Uterus (tissue), 4 donors: ENCODE measurements at places on chromosomes 6 and 20.

GRCh38 chr6:35427851-35428321 is 24.3 kb upstream of the FANCE start:
- no peak for DNase-seq

- no peak for DNase-seq
These were observed 329.1 kb upstream of the QKI start for GRCh38 chr6:163085426-163085825.

GRCh38 chr20:45419188-45420091 is 3.5 kb downstream of the PIGT start:
- DNase-seq = peak; percentile 76

DNA sequence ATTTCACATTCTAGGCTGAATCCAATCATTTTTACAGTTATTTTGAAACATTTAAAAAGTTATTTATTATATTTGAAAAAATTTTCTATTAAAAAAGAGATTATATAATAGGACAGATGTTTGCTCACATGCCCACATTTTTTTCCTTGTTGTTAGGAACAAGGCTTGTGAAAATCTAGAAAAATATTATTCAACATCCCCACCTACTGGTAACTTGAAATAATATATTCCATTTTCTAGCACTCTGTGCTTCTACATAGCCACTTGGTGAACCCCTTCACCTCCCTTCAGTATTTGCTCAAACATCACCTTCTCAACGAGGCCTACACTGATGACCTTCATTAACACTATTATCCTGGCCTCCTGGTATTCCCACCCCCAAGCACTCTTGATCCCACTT is 18.3 kb upstream of the GPRC6A start:
- no peak for DNase-seq

GRCh38 chr20:8394308-8394945 is 262.4 kb downstream of the PLCB1 start:
- DNase-seq = no peak

DNA sequence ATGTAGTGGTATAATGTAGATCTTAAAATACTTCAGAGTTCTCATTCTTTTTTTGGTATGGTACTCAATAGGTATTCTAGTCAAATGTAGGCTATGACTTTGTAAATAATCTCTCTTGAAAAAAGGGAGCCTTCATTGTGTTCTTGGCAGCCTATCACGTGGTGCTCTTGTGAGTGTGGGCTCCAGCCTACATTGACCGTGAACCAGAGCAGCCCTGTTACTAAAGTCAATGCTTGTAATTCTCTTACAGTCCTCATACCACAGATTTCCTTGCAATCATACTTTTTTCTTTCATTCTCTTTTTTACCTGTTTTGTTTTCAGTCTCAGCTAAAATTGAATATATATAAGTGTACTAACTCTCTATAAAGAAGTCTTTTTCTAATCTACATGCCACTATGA is 31.1 kb downstream of the ARID1B start:
- no peak for DNase-seq

DNA sequence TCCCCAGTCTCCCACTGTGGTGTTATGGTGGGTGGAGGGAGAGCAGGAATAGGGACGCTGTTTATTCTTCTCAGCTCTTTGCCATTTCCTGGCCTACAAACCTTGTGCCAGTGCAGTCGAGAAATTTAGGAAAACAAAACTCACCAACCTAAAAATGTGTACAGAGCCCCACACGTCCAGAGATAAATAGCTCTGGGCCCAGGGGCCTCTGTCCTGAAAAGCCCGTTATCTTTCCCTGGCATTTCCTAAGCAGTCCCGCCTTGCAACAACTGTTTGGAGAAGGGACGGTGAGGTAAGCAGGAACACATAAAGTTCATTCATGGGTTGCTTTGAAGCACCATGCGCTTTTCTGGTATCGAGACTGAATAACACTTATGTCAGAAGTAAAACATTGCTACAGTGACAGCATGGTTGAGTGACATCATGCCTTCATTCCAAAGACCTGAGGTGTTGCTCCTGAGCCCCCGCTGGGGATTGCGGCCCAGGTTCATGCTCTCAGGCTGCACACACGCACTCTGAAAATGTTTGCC is 80.1 kb upstream of the NXT1 start:
- no peak for DNase-seq

DNA sequence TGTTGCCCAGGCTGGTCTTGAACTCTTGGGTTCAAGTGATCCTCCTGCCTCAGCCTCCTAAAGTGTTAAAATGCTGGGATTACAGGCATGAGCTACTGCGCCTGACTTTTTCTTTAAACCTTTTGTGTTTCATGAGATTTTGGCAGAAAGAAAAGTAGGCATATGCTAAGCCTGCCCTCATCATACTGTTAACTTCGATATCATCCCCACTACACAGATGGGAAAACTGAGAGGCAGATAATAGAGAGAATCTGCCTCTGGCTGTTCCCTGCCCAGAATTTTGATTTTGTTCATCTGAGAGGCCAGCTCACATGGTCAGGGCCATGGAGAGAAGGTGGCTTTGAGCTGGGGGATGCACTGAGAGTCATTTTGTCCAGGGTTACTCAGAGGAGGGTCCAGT is 7.5 kb downstream of the PABPC1L start:
- no peak for DNase-seq

DNA sequence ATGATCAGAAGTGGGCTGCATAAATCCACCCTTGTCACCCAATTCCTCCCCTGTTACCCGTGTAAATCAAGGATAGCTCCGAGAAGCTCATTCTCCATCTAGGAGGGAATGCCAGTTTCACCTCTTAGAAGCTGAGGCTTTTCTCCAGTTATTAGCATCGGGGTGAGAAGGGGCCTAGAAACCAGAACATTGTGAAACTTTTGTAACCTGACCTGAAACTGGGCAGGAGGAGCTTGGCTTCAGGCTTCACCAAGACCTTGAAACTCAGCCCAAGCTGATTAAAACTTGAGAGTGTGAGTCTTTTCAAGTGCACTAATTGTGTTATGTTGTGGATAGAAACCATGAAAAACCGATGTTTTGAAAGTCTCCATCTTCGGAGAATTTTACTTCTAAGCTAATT is 103.1 kb downstream of the BMP2 start:
- no peak for DNase-seq

DNA sequence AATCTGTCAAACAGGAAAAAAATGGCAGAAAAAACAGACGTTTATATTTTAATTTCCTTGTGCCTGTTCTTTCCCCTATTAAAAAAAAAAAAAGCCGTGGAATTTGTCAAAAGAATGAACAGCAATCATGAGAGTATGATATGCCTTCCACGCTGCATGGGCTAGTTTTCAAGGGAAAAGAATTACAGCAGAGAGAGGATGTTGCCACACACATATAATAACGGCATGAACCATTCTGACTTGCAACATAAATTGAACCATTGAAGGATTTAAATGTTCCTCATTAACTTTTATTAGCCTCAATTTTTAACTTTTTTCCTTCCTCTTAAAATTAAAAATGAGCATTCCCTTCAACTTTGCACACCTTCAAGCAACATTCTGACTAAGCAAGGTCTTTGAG is 301.8 kb downstream of the FOXC1 start:
- DNase-seq = no peak

DNA sequence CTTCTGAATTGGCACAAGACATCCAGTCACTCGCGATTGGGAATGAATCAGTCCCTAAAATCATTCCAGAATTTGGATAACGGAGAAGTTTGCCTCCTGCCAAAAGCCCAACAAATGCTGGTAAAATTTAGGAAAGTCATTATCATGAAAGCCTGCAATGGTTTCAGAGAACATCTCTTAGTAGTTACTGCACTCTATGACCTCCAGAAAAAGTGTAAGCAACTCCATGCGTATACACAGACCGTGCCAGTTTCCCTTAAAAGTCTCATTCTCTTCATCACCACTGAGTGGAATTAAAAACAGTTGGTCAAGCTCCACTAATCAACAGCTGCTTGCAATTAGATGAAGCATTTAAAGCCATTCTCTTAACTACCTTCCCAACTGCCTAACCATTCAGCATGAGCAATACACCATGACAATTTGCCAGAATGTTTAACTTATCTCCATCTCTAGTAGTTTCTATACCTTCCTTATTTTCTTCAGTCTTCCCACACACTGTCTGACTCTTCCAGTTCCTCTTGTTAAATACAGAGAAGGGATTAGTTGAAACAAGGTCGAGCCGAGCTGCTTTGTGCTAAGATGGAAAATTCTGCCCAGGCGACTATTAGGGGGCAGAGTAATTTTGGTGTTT is 183.6 kb upstream of the PRDM1 start:
- no peak for DNase-seq

GRCh38 chr20:50390685-50391443 is 119.3 kb upstream of the PTPN1 start:
- no peak for DNase-seq

GRCh38 chr6:47587493-47587892 is 109.9 kb downstream of the CD2AP start:
- no peak for DNase-seq

- no peak for DNase-seq
These were observed 13.1 kb downstream of the DNPH1 start for GRCh38 chr6:43216200-43216599.

DNA sequence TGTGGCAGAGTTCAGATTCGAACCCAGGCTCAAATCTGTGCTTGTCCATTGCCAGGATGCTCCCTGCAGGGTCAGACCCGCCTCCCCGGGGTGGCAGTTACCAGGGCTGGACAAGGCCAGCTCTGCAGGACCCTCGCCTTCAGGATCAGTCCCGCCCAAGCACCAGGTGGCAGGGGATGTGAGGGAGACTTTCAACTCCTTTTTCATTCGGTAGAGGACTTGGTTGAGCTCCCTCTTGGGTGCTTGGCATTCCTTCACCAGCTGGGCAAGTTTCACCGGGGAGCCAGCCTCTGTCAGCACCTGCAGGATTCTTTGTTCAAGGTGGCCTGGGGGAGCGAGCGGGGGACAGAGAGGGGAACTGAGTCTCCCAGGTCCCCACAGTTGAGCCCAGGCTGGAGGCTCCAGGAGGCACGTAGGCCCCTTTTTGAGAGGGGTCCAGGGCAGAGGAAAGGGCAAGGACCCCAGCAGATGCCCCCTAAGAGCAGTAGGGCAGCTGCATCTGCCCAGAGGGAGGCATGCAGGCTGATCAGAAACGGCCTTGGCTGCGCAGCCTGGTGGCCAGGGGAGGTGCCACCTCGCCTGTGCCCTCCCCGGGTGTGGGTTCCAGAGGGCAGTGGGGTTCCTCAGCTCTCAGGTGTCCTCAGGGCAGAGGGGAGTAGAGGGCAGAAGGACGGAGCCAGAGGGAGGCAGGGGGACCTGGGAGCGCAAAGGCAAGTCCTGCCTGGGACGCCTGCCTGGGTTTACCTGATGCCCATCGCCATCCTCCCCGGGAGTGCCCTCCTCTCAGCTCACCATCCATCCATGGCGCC is 3.9 kb downstream of the ZBP1 start:
- DNase-seq = no peak

GRCh38 chr6:15556711-15557110 is 106.1 kb downstream of the DTNBP1 start:
- no peak for DNase-seq

DNA sequence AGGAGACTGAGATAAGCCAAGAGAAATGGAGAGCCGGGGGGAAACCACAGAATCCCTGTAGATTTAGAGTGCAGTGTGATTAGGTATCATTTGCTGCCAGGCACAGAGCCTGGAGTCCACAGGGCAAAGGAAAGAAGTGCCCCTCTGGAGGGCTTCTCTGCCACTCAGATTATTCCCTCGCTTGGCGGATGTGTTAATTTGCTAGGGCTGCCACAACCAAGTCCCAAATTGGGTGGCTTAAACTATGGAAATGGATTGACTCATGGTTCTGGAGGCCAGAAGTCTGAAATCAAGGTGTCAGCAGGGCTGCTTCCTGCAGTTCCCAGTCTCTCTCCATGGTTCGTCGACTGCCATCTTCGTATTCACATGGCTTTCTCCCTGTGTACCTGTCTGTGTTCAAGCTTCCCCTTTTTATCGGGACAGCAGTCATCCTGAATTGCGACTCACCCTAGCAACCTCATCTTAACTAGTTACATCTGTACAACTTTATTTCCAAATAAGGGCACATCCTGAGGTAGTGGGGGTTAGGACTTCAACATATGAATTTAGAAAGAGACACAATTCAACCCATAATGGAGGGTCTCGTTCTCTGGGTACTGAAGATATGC is 122.2 kb downstream of the ANKRD60 start:
- DNase-seq = no peak

DNA sequence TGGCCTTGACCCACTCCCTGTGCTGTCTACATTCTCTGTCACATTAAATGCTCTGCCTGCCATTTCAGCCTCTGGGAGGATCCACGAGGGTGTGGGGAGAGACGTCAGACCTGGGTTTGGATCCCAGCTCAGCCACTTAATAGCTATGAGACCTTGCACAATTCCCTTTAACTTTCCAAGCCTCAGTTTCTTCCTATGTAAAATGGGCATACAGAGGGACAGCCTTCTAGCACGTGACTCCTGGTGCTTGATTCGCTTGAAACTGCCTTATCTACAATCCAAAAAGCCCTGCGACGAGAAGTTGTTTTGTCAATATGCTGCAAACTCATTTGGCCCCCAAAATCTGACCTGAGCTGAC is 40.0 kb downstream of the TOX2 start:
- DNase-seq = no peak

- no peak for DNase-seq
These were observed 493 bp downstream of the CRYBG1 start for GRCh38 chr6:106360989-106361430.

DNA sequence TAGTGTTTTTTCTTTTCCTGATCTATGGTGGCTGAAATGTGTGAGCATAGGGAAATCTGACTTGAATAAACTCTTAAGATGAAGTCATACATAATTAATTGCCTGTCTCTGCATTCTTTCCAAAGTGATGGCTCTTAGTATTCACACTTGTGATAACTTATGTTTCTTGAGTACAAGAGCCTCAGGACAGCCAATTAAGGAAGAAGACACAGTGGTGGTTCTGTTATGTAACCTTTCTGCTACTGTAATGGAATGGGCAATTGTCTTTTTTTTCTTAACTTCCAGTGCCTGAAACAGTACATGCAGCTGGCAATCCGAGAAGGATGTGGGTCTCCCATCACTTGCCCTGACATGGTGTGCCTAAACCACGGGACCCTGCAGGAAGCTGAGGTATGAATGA is 40.1 kb downstream of the RNF144B start:
- no peak for DNase-seq

DNA sequence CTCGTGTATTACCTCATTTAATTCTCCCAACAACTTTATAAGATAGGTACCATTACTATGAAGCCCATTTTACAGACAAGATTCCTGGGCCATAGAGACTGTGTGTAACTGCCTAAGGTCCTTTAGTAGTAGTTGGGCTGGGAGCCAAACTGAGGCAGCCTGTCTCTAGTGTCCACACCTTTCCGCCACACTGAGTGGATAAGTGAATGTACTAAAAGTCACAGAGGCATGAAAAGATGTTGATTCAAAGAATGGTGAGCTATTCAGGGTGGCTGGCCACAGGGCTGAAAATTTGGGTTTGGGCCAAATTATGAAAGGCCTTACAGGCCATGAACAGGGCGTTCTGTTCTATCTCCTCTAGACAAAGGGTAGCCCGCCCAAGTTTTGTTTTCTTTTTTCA is 11.0 kb downstream of the CD24 start:
- no peak for DNase-seq

- no peak for DNase-seq
These were observed 35.8 kb downstream of the TBX18 start for GRCh38 chr6:84728602-84729001.
